ENCODE measurements at places on chromosomes 2 and 18.
A peak's percentile ranks its signal among the peaks of the same experiment; 100 is the strongest.

DNA sequence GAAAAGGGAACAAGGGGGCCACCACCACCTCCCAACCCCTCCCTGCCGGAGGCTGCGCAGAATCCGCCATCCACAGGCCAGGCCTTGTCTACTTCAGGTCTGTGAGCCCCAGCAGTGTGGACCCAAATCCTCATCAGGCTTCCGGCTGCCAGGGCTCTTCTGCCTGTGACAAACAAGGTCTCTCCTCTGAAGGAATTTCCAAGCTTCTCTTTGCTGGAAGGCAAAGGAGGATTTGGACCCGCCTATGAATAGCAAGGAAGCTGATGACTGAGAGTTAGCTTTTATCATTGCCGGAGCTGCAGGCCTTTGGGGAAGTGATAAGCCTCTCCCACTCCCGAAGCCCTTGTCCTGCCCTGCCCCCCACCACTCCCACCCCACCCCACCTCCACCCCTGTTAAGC lies 93.7 kb upstream of the SH3BP4 start:
- no peak for DNase-seq

DNA sequence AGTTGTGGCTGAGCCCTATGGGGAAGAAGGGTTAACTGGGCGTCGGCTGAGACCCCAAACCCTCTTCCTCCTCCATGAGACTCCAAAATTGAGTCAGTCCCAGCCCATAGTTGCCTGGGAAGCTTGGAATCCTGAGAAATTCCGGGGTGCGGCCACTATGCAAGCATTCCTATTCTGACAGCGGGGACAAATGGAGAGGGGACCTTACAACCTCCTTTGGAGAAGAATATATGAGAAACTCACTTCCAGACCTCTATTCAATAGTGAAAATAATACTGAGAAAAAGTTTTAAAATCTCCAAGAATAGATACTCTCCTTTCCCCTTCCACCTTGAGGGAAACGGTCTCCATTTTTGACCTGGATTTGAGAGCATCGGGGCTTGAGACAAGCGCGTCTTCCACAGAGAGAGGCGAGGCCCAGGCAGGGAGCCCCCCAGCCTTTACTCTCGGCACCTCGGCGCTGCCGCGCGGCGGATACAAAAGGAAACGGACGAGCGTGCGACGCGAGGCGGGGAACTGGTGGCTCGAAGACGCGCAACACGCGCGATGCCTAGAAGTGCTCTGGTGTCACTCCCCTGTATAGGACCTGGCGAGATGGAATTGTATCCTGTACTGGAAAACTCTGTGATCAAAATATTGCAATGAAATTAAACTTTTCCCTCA lies 11.1 kb downstream of the NR4A2 start:
- no peak for DNase-seq

DNA sequence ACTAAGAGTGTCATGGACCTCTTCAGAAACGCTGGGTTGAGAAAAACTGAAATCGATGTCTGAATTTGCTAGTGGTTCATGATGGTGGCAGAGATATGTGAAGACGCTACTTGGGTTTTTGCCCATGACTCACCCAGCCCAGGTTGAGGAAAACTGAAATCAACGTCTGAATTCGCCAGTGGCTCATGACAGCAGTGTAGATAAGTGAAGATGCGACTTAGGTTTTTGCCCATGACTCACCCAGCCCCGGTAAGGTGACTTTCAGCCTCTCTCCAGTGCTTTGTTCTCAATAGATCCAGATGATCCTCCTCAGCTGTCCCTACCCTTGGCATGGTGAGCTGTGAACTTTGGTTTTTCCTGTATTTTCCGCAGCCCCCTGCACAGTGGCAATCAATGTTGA lies 105.3 kb upstream of the SIX3 start:
- peak; percentile 30 for DNase-seq

- DNase-seq, result no peak
Measured at GRCh38 chr2:128298286-128298685, 20.4 kb downstream of the HS6ST1 start.
